ENCODE measurements at places on chromosomes 2 and 18.
A peak's percentile ranks its signal among the peaks of the same experiment; 100 is the strongest.

DNA sequence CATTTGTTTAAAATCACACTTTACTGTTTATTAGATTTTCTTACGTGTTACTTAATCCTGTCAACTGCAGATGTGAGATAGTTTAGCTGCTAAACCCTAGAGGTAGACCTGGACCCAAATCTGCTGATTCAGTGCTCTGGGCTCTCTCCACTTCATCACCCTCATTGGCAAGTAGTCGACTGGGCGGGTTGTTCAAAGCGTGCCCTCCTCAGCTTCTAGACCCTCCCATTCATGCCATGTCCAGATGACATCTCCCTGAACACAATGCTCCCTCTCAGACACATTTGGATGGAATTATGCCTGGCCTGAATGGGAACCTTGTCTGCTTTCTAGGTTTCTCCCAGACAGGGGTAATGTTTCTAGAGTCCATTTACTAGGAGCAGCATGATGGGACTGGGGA, 43.7 kb downstream of the RPIA start:
- no peak for DNase-seq

GRCh38 chr18:61333746-61334490, 688 bp downstream of the CDH20 start:
- no peak for DNase-seq

GRCh38 chr18:8036551-8036950, 469.4 kb downstream of the PTPRM start:
- DNase-seq, result no peak

DNA sequence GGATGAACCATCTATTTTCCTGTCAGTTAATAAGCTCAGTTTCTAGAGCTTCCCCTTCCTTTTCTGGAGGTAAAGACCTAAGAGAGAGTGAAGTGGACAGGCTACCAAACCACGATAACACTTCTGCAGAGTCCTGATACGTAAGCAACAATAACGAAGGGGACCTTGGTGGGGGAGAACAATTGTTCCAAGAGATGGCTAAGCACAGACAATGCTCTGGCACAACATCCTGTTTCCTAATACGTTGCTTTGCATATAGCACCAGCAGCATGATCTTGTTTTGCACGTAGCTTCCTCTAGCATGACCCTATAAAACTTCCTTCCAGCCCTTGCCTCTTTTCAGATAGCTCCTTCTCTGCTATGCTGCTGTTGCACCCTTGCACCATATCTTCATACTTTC, 247.3 kb downstream of the RAD51AP2 start:
- DNase-seq, result no peak

- peak; percentile 57 for DNase-seq
These were observed 210.0 kb upstream of the NT5C1B start for GRCh38 chr2:18799397-18799796.

DNA sequence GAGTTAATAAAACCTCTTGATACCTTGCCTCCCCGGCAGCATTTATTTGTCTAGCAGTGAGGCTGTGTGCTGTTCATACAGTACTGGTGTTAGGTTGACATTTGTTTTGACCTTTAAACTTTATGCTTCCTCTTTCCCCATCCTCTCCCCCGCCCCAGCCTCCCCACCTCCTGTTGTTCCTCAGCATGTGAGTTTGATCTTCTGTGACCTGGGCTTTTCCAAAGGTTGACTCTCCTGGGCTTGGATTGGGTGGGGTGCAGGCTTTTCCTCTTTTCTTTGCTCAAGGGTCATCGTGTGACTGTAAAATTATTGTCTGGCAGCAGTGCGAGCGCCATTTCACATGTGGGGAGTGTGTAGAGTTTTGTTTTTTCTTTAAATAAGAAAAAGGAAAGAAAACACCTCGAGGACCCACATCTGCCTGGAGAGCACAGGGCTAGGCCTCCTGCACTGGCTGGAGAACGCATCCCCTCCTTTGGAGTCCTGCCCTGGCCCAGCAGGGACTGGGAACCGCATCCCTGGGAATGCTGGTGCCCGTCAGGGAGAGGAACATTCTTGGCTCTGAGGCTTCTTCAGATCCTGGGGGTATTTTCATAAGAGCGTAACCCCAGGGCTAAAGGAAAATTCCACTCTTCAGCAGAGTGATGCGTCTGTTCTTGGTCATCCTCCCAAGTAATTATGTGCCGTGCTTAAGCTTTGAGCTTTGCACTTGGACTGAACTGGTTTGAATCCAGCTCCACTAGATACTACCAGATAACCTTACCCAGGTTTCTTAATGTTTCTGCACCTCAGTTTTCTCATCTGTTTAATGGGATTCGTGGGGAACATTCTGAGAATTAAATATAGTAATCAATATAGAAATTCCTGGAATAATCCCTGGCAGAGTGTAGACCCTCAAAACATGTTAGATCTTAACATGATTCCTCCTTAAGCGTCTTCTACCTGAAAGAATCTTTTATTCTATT, 91.5 kb downstream of the SETBP1 start:
- peak; percentile 25 for DNase-seq

GRCh38 chr2:76415821-76416220, 705.1 kb upstream of the GCFC2 start:
- no peak for DNase-seq

DNA sequence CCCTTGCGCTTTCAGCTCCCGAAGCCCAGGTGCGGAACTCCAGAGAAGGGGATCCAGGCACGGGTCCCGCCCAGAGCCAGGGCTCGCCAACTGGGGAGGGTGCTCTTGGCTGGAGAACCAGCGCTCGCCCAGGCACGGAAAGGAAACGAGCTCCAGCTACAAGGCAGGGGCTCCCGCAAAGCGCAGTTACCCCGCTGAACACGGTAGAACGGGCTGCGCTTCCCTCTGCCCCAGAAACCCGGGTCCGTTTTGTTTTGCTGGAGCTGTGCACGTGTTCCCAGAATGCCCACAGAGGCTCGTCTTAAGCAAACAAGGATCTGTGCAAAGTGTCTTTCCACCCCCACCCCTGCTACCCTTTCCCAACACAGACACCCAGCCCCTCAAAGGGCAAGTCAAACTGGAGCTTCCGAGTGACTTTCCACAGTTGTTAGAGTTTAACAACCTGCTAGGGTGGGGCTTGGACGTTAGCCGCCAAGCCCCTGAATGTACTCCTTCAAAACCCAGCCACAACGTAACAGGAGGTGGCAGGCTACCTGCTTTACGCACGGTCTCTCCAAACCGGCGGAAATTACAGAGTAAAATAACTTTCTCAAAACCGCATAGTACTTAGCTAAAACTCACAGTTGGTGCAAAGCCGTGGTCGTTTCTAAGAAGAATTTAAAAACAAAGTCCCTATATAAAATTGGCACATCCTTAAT, 775 bp downstream of the RNF125 start:
- DNase-seq, result peak; percentile 8

GRCh38 chr2:97994476-97994875, 1.3 kb downstream of the TMEM131 start:
- DNase-seq, result no peak

DNA sequence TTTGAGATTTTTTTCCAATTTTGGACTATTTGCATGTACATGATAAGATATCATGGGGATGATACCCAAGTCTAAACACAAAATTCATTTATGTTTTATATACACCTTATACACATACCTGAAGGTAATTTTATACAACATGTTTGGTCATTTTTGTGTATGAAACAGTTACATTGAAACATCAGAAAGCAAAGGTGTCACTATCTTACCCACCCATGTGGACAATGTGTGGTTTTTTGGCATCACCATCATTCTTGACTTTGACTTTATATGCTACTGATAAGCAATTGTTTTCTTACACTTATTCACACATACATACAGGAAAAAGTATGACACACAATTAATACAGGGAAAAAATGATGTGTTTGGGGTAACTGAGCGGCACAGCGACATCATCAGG, 51.0 kb upstream of the ACVR1 start:
- no peak for DNase-seq

GRCh38 chr2:62219407-62220159, 23.7 kb downstream of the B3GNT2 start:
- DNase-seq, result no peak

DNA sequence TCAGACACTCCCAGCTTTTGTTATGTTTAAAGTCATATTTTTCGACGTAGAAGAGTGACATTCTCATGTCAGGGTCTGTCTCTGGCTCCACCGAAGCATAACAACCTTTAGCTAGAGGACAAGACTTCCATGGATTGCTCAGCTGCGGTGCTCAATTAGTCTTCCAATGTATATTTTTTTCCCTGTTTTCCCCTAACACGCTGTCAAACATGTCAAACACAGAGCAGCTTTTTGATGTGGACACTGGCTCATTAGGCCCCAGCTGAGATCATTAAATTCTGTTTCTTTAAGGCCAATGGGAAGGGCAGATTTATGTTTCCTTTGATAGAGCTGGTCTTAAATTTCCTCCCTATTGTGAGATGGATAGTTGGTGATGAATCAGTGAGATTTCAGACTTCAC, 525.4 kb downstream of the PIK3C3 start:
- no peak for DNase-seq

DNA sequence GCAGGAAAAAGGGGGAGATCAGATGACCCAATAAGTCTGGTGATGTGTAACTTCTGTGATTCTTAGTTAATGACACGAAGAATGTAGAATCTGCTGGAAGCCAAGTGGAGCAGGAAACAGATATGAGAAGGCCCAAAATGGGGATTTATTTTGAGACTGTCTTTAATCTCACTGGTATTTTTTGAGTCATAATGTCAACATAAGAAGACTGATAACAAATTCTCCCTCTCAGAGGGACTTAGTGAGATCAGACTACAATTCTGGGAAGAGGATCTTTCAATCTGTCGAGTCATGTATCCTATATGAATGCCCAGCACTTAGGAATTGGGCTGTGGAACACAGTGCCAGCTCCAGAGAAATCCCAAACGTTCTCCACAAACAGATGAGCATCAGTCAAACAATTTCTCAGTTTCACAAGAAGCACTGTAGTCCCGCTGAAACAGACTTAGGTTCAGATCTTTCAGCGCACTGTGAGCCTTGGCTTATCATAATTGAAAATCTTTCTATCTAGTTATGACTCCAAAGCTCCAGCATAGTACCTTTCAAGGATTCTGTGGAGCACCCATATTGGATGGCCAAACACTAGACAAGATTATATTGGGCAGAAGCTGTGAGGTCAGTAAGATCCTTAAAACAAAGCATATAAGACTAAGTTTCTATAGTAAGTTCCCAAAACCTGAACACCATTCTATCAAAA, 738.2 kb downstream of the LRP1B start:
- no peak for DNase-seq

GRCh38 chr2:222598611-222599010, 57.3 kb downstream of the FARSB start:
- no peak for DNase-seq

GRCh38 chr2:203710226-203710625, 3.8 kb downstream of the CD28 start:
- DNase-seq, result no peak

DNA sequence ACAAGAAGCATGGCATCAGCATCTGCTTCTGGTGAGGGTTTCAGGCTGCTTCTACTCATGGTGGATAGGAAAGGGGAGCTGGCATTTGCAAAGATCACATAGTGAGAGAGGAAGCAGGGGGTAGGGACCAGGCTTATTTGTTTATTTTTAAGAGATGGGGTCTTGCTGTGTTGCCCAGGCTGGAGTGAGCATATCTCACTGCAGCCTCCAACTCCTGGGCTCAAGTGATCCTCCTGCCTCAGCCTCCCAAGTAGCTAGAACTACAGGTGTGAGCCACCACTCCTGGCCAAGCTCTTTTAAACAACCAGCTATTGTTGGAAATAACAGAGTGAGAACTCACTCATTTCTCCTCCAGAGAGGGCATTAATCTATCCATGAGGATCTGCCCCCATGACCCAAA, 269.4 kb upstream of the FBXO11 start:
- DNase-seq, result no peak

- no peak for DNase-seq
These were observed 46.4 kb downstream of the TEX51 start for GRCh38 chr2:126945118-126945517.

DNA sequence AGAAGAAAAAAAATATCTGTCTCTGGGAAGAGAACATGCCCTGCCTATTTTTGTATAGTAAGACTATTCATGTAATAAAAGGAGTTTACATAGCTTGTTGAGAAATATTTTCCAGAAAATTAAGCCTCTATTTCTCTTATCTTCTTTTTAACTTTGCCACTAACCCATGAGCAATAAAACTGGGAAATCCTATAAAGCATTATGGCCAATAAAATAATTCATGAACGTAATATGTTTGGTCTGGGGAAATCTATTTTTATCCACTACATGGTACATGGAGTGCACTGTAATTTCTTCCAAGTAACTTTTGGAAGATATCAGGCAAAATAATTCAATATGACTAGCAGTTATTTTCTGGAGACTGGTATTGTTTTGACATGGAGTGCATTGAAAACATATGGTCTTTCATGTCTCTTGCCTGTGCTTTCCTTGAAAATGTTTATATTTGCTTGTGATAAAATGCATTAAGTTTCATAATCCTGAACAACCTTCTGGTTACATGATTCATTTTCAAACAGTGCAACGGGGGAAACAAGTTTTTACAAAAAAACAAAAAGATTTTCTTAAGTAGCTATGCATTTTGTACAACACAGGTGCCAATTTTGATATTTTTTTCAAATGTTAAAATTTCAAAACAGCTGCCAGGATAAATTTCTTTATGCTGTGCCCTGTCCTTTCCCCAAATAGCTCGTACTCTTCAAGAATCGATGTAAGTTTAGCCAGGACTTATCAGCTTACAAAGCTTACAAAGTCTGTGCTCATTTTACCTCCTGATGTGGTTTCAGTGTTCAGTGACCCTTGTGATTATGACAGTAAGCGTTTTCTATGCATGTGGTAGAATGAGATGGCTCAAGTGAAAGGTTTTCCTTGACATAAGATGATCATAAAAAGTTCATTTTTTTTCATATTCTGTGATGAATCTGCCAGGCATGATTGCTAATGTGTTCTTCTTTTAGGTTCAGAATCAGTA, 194.5 kb downstream of the UBE2E3 start:
- DNase-seq, result no peak

DNA sequence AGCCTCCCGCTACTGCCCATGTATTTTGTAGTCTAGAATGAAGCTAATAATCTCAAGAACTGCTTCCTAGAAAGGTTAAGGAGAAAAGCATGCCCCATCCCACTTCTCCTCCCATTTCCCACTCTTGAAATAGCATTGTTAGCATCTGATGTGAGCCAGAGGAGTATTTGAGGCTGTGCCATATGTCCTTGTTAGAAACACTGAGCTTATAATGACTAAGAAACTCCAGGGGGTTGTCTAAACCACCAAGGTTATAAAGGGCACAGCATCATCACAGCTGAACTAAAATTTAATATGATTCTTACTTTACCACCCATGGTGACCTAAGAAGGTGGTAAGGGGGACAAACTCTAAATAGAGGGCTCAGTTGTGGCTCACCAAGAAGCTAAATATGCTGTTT, 16.6 kb downstream of the TSPYL6 start:
- peak; percentile 92 for DNase-seq

- DNase-seq, result no peak
These were observed 69.7 kb downstream of the LYPD6 start for GRCh38 chr2:149399934-149400615.

DNA sequence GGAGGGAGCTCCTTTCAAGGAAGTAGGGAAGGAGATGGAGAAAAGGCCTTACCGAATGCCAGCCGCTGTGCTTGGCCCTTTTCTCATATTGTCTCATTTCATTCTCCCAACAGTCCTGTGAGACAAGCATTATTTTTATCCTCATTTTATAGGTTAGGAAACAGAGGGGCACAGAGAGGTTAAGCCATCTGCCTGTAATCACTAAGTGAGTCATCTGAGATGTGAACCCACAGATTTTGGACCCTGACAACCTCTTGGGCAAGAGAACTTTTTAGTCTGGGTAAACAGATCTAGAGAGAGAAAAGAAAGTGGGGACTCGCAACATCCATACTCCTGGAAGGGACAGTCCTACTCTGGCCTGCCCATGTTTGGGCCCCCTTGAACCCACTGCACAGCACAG, 91.7 kb upstream of the LCLAT1 start:
- no peak for DNase-seq

- DNase-seq, result no peak
These were observed 63.4 kb downstream of the SPATS2L start for GRCh38 chr2:200369886-200370285.
